ENCODE measurements at places on chromosomes 3 and 15.
A peak's percentile ranks its signal among the peaks of the same experiment; 100 is the strongest.

DNA sequence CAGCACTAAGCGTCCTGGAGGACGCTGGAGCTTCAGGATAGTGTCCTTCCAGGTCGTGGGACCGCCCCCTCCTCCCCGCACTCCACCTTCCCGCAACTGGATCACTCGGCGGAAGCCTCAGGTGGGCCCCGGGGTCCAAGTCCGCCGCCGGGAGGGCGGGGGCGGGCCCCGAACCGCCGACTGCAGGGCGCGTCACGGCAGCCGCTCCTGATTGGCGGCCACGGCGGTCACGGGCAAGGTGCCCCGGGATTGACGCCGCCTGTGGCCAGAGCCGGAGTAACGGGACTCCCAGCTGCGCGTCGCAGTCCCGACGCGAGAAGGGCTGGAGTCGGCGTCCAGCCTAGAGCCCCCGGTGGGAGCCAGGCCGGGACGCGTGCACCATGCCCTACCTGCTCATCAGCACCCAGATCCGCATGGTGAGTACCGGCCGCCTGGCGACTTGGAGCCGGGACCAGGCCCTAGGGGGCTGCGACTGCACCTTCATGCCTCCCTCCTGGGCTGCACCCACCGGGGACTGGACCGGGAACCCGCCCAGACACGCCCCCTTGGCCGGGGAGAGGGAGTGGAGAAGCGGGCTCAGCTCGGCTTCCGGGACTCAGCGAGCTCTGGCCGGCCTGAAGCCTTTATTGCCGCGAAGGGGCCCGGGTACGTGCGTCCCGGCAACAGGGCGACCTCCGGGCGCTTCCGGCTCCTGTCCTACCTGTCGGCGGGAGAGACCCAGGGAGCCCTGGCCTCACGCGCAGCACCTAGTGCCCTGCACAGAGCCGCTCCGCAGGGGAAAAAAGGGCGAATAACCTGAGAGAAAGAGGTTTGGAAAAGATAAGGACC, at the start of gene GCHFR:
Gene GCHFR (plus strand): TSS at position 268 of the 828 bp plus-strand sequence. CDS start 113 bp downstream, at position 381.
- DNase-seq = peak; percentile 55

- peak; percentile 87 for DNase-seq
Observed at GRCh38 chr3:119637679-119638477, 22.5 kb downstream of the POPDC2 start.

DNA sequence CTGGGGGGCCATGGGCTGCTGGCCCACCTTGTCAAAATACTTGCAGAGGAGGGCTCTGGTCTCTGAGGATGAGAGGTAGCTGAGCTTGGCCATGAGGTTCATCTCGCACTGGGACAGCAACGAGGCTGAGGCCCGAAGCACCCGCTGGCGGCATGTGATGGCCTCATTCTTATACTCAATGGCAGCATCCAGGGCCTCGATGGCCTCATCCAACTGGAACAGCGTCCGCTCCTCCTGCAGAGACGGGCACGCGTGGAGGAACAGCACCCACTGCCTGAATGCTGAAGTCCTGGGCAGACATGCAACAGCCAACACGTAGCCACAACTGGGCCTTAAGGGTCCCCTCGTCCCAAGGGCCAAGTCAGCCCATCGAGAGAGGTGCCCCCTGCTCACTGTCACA, 25.0 kb downstream of the KIF7 start:
- no peak for DNase-seq

- peak; percentile 73 for DNase-seq
Observed at GRCh38 chr3:186021673-186022362, 84.0 kb upstream of the TRA2B start.

- DNase-seq = no peak
Observed at GRCh38 chr15:27928386-27928785, 170.7 kb downstream of the OCA2 start.

DNA sequence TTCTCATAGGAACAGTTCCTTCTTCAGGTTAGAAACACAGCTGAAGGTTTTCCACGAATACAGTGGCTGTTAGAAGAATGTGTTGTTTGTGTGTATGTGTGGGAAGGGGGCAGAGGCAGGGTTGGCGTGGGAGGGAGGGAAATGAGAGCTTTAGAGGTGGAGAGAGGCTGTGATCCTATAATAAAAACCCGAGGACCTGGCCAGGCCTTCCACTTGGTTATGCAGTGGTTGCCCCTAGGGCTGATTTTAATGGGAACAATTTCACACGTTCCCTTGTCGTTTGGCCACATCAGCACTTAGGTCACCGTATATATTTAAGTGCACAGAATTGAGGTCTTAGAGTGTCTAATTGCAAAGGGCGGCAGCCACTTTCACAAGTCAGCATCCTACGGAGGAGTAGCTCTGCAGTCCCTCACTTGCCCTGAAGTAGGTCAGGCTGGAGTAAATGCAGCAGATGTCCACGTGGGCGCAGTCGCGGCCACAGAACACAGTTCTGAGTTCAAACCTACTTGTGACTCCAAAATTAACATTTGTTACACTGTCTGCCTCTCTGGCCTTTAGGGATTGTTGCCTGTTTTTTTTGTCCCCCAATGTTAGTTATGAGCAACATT, 85.6 kb downstream of the PDCD6IP start:
- no peak for DNase-seq

GRCh38 chr3:71372241-71372768, 211.2 kb downstream of the FOXP1 start:
- DNase-seq = no peak

DNA sequence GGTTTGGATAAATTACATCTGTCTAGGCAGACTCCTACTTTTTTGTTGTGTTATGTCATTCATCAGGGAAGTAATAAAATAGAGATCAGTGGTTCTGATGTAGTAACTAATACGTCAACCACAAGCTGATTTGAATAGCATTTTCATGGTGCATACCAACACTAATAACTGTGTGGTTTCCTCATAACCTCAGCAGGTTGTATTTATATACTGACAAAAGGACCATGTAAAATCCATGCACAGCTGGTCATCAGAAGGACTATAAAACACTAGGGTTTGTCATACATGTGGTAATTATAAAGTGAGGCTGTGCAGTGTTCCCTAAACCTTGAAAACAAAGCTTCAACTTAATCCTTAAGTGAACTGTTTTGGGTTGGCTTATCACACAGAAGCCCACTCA, 216.8 kb upstream of the RBMS3 start:
- no peak for DNase-seq

DNA sequence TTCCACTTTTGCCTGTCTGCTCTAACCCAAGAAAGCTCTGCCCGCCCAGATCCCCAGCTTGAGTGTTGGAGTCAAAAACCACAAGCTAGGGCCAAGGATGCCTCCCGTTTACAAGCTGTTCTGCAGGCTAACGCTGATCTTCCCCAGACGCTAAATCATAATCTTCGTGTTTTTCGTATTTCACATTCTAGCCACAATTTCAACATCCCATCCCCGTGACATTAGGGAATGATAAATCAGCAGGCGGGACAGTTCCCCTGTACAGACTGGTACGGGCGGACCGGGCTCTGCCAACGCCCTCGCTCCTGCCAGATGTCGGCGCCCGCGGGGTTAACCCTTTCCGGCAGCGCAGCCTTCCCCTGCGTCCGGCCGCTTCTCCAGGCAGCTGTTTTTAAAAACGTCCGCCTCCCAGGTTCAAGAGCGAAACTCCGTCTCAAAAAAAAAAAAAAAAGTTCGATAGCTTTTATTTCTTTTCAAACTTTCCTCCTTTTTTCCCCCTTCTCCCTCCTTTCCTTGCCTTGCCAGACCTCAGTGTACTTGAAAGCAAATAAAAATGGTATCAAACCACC, 81.0 kb upstream of the BNC1 start:
- DNase-seq = peak; percentile 88

- no peak for DNase-seq
Observed at GRCh38 chr3:169822091-169822490, 9.4 kb upstream of the LRRC34 start.

GRCh38 chr3:64084640-64085039, 61.3 kb upstream of the PSMD6 start:
- peak; percentile 92 for DNase-seq

- peak; percentile 72 for DNase-seq
Observed at GRCh38 chr3:161851941-161852566, 355.4 kb downstream of the OTOL1 start.
